ENCODE measurements at places on chromosomes 1 and 21.
A peak's percentile ranks its signal among the peaks of the same experiment; 100 is the strongest.

DNA sequence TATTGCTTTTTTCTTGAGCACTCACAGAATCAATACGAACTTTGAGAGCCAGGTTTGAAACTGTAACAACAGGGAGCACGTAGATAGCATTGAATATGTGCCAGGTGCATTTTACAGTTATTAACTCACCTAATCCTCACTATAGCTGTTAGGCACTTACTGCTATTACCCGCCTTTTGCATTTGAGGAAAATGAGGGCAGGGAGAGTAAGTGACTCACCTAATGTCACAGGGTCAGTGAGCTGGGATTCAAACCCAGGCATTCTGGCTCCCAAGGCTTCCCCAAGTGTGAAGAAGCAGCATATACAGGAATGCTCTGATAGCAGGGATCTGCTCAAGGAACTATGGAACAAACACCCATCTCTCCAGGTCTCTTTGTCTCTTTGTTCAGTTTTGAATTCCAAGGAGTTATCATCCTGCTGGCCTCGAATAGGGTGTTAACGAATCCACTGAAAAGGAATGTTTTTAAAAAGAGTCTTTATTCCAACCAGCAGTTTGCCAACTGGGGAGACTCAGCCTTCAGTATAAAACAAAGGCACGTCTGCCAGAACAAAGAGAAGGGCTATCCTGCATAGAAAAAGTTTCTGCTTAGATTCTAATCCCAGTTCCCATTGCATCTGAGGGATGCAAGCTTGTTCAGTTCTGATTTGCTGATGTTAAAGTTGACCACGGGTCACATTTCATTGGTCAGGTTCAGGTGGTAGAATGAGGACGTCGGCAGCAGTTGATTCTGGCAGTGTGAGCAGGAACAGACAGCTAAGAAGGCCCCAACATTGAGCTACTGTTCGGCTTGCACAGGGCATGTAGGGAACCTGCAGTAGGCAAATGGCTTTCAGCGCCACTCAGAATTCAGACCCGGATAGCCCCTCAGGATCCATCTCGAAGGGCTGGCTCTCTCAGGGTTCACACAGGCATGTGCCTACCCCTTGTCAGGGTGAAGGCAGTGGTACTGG, 22.1 kb downstream of the TRIM67 start:
- no peak for DNase-seq

GRCh38 chr21:36804874-36805611, 106.1 kb downstream of the SIM2 start:
- no peak for DNase-seq

- DNase-seq = no peak
Measured at GRCh38 chr1:105793536-105794146, 1262.8 kb upstream of the PRMT6 start.

- DNase-seq = no peak
Measured at GRCh38 chr1:39957299-39958015, 2.5 kb downstream of the MFSD2A start.

DNA sequence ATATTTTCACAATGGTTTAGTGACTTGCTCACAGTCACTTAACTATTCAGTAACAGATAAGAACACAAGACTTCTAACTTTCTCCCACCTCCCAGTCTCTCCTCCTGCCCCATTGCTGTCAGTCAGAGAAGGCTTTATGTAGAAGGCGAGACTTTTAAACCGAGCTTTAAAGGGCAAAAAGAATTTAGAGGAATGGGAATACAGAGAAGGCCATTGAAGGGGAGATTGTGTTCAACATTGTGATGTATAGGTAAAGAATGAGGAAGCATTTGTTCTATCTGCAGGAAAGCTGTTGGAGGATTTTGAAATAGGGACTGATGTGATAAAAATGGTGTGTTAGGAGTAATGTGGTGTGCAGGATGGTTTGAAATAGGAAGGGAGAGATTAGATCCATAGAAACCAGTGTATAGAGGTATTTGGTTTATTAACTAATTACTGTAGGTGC, 7.3 kb downstream of the POU2F1 start:
- no peak for DNase-seq

DNA sequence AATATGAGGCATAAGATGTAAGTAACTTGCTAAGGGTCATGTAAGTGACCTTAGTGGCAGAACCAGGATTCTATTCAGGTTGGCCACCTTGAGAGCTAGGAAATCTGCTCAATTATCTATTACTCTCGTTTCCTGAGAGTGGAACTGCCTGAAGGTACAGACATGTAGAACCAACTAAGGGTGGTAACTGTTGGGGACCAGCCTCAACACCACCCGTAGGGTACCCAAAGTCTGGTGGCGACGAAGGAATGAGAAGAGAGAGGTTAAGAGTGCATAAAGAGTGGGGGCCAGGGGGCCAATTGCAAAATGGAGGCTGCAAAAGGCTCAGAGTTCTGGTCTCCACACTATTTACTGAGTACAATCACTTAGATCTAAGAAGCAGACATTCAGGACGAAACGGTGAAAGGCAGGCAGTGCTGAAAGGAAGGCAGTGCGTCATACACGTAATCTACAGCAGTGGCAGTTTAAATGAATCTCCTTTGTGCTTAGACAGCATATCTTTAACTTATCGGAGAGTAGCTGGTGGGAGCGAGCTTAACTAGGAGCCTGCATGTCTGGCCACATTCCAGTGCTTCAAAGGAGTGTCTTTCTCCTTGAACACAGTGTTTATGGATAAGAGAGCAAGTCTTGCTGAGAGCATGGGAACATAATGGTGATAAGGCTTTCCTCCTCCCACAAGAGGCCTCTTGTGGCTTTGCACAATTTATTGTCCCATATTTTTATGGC, 25.0 kb downstream of the SRSF4 start:
- no peak for DNase-seq

DNA sequence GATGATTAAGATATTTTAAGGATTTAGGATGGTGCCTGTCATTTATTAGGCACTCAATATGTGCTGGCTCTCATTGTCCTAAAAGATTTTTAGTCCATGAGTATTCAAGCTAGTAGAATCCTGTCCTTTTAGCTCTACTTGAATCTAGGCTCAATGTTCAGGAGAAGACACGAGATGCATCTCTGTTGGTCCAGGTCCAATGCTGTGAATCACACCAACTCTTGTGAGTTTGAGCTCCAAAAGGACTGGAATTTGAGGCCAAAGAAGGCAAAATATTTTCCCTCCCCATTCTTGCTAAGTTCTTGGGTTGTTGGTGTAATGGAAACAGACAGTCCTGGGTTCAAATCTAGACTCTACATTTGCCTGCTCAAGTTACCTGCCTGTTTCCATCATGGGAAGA, 1.4 kb upstream of the PODN start:
- no peak for DNase-seq

DNA sequence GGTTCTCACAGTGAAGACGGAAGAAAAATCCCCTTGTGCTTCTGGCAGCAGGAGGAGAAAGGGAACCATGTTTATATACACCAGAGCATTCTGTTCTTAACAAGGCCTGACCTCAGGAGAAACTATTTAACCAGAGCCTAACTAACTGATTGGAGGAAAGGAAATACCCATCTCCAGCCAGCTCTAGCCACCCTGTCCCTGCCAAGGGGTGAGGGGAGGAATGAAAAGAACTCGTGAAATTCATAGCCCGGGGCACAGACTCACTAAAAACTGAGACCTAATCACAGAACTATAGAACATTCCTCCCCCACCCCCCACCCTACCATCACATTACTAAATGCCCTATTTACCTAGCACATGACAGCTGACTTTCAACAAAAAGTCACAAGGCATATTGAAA, 65.0 kb downstream of the KCNH1 start:
- peak; percentile 19 for DNase-seq

DNA sequence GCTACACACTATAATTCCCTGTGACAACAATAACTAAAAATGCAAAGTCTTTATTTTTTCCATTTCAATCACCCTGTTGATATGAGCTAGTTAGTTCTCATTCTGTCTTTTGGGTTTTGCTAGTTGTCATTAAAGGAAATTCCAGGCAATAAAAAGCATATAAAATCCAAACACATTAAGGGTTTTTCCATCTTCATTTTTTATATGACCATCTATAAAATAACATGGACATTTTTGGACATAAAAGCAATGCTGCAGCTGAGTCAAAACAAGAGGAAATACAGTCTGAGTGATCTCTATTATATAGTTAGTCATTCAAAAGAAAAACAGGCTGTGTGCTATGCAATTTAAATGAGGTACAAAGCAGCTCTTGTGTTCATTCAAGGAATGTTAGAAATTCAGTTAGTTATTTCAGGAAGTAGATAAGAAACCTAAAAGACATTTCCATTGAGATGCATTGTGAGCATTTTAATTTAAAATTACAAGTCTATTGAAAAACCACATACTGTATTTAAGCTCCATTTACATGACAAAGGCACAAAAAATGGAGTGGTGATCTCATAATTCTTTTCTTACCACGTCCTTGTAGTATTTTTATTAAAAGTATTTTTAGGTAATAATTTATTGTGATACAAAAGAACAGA, 67.3 kb upstream of the BCL10 start:
- no peak for DNase-seq

DNA sequence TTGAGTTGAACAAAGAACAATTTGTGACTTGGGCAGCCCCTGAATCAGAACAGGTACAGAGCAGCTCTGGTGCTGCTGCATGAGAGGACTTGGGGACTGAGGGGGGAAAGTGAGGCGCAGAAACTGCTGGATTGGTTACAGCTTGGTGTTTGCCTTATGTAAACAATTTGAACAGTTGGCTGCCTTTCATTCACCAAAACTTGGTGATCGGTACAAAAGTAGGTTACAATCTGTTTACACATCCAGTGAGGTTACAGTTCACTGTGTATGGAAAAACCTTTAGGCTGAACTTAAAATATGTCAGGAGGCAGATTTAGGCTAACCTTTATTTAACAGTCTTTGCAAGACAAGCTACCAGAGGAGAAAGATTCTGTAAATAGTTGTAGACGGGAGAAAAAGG, 28.6 kb upstream of the MTR start:
- DNase-seq = no peak

- DNase-seq = no peak
Measured at GRCh38 chr1:108077991-108078390, 113.0 kb upstream of the VAV3 start.

GRCh38 chr1:35280006-35280405, 11.5 kb downstream of the ZMYM4 start:
- DNase-seq = no peak

DNA sequence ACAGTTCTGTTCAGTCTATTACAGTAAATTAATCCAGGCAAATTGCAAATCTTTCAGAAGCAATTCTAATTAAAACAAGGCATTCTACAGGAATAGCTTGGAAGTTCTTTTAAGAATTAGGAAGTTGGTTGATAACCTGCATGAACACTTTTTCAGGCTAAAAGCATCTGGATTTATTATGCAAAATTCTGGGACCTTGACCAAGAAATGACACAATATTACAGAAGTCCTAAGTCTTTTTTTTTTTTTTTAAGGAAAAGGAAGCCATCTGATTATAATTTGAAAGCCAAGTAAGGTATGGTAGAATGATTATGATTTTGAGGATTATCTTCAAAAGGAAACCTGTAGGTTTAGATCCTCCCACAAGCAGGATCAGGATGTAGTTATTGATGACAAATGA, 74.7 kb upstream of the KCNK2 start:
- no peak for DNase-seq

- DNase-seq = no peak
Measured at GRCh38 chr1:76379506-76379905, 305.0 kb downstream of the ST6GALNAC3 start.

- no peak for DNase-seq
Measured at GRCh38 chr1:5637171-5637570, 355.1 kb downstream of the NPHP4 start.

- peak; percentile 13 for DNase-seq
Measured at GRCh38 chr1:89633800-89634625, 1.1 kb downstream of the LRRC8C start.

GRCh38 chr1:205913451-205914154, 29.7 kb downstream of the SLC26A9 start:
- no peak for DNase-seq

- DNase-seq = no peak
Measured at GRCh38 chr1:47722909-47723580, 274.1 kb downstream of the TRABD2B start.

DNA sequence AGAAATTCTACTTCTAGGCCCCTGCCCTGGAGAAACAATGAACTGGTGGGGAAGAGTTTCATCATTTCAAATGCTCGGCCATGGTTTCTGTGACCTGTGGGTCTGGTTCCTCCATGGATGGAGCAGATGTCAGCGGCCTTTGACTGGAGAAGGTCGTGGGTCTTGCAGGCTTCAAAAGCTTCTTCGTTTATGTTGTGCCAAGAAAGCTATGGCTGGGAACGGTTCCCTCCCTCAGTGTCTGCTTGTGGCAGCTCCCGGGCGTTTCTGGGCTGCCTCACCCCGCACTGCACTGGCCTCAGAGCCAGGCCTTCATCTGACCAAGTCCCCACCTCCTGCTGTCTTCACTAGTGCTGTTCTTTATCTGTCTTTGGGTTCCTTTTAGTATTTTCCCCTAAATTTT, 46.4 kb upstream of the POFUT2 start:
- DNase-seq = no peak

- no peak for DNase-seq
Measured at GRCh38 chr1:76066394-76066793, 8.2 kb upstream of the ST6GALNAC3 start.

- DNase-seq = peak; percentile 67
Measured at GRCh38 chr1:3548156-3548893, 63.0 kb downstream of the MEGF6 start.

- DNase-seq = no peak
Measured at GRCh38 chr1:155261493-155261851, 688 bp downstream of the SCAMP3 start.

DNA sequence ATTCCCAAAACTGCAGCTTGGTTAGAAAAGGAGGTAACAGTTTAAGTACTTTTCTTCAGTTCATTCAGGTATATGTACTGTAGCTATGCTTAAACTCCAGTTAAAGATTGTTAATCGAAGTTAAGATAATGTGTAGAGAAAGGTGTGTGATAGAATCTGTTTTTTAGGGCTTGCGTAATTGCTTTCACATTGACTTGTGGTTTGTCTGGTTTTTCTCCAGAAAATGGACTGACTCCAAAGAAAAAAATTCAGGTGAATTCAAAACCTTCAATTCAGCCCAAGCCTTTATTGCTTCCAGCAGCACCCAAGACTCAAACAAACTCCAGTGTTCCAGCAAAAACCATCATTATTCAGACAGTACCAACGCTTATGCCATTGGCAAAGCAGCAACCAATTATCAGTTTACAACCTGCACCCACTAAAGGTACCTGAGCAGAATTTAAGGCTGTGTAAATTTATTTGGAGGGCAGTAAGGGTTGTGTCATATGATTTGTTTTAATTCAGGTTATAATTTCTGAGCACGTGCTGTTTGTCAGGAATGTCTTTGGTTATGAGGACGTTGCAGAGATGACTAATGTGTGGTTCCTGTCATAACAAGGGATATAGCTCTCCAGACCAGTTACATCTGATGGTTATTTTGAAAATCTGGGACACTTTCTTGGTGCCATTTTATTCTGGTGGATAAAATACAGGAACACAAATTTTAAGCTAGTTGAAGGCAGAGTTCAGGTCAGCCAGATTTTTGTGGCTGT, 26.0 kb downstream of the ATF6 start:
- no peak for DNase-seq

GRCh38 chr1:6003568-6004411, 11.6 kb upstream of the NPHP4 start:
- DNase-seq = no peak
